CD14-positive monocyte (primary cell): ENCODE measurements at places on chromosomes 5 and 9.
A peak's percentile ranks its signal among the peaks of the same experiment; 100 is the strongest.

GRCh38 chr9:72477930-72478518 is 43.4 kb upstream of the TMC1 start:
- peak; percentile 70 for DNase-seq

- DNase-seq: peak; percentile 5
These were observed 664 bp upstream of the RAB3C start for GRCh38 chr5:58582019-58582802.

- no peak for DNase-seq
These were observed 144.2 kb upstream of the CDH10 start for GRCh38 chr5:24788829-24789514.

- no peak for DNase-seq
These were observed 45.9 kb downstream of the ABCA1 start for GRCh38 chr9:104882086-104882485.

- no peak for DNase-seq
These were observed 268.2 kb downstream of the MLLT3 start for GRCh38 chr9:20353931-20354652.

DNA sequence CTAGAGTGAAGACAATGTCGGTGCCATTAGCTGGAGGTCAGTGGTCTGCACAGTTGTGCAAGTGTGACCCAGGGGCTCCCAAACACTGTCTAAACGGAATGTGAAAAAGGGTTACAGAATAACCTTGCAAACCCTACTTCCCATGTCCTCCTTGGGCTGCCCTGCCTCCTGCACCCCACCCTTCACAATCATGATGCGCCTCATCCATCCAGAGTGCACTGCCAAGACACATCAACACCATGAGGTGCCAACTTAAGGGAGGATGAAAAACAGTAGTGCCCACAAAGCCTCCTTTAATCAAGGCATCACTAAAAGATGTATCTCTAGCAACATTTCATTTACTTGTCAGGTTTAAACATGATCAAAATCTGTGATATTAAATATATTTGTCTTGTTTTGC is 87.1 kb downstream of the SETX start:
- DNase-seq: no peak

DNA sequence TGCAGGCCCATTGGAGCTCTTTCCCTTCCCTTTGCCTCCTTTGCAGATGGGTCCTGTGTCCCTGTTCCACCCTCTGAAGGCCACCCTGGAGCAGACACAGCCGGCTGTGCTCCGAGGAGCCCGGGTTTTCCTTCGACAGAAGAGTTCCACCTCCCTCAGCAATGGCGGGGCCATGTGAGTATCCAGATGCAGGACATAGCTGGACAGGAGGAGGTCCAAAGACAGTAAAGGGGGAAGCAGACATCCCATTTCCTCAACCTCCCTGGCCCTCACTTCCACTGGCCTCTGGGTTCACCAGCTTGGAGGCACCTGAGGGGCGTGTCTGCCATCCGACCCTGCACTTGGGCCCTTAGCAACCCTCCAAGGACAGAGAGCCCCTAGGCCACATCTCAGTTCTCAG is 237.9 kb downstream of the CACNA1B start:
- no peak for DNase-seq

- no peak for DNase-seq
These were observed 620.5 kb upstream of the KLF4 start for GRCh38 chr9:108109927-108110690.

- no peak for DNase-seq
These were observed 176.6 kb upstream of the SH3GL2 start for GRCh38 chr9:17402309-17402708.

DNA sequence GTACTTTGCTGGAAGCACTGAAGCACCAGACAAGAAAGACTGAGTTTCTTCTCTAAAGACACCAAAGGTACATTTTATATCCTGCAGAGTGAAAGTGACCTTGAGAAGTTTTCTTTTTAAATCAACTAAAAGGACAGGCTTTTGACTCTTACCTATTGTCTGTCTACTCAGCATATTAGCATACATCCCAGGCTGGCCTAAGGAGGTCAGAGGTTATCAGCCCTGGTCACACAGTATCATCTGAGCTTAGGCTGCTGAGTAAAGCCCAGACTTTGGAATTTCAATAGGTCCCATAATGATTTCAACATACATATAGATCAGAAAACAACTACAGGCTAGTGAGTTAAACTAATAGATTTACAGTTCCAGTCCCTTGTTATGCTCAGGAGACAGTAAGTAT is 10.1 kb upstream of the CDH9 start:
- DNase-seq: no peak

GRCh38 chr5:174340226-174340625 is 294.7 kb downstream of the NSG2 start:
- no peak for DNase-seq

DNA sequence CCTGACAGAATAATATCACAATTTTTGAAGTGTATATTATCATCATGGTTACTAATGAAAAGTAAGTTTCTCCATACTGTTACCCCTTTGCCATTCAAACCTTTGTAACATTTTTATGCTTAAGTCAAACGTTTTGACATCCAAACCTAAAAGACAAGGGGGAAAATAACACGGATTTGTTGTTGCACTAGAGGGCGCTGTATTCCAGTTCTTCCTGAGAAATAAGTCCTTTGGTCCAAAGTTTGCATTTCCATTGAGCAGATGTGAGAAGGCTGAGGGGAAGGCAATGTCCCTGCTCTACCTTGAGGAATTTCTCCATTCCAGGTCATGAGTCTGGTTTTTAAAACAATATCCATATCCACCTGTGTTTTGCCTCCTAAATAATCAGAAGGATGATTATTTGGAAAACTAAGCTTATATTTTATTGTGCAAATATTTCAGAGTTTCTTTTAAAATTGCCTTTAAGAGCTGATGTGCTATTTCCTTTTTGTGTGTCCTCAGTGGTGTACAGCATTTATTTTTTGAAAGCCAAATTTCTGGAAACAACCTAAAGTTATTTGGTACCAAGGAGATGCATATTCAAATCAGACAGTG is 9.7 kb downstream of the LECT2 start:
- peak; percentile 39 for DNase-seq

GRCh38 chr5:141422742-141423291 is 2.0 kb downstream of the PCDHGA11 start:
- no peak for DNase-seq

DNA sequence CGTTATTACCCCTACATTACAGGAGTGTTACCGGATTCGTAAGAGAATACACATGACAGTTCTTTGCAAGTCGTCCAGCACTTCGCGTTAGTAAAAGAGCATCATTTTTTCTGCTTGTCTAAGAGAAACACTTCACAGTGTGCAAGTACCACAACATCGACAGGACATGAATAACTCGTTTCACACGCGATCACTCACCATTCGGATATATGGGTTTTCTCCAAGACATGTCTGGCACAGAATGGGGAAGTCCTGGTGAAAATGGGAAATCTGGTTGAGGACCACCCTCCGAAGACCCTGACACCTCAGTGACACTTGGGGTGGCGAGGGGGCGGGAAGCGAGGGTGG is 642 bp downstream of the RBM22 start:
- peak; percentile 77 for DNase-seq

DNA sequence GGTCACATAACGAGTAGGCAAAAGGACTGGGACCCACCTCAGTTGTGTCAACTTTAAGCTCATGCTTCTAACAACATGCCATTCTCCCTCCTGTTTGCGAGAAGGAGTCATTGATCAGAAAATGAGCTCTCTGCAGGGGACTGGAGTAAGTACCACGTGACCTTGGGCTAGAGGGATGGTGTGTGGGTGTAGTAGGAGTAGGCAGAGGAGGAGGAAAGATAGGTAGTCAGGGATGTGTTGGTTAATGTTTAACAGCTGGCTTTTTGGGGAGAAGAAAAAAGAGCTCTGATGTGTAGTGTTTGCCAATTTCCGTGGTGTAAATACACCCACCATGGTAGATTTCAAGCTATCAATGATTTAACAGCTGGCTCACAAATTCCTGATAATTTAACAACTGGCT is 160.3 kb upstream of the TBC1D2 start:
- DNase-seq: no peak

DNA sequence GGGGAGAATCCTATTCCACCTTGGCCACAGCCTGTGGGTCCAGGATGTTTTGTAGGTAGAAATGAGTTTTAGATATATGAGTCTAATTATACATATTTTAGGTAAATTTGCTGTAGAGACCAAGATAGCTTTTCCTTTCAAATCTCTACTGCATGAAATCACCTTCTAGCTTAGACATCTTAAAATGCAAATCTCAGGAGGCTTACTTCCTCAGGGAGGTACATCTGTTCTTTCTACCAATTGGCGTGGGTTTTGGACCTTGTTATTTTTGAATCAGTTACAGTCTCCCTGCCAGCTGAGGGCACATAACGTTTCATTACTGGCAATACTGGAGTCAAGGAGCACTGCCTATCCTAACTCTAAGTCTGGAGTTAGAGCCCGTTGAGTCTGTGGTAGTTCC is 28.7 kb upstream of the MAST4 start:
- no peak for DNase-seq

- no peak for DNase-seq
These were observed 81.8 kb upstream of the NEURL1B start for GRCh38 chr5:172559004-172559932.

DNA sequence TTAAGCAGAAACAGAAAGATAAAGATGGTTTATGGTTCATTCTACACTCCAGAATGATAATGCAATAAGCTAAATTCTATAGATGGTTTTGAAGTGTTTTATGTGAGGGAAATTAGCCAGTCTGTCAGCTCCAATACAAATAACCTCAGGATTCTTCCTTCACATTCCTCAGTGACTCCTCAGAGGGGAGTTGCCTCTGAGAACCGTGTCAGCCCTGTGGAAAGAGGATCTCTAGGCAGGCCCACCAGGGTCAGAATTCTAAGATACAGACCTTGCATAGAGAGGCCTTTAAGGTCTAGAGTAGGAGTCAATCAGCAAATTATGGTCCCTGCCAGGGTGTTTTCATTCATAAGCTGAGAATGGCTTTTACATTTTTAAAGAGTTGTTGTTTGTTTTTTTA is 26.6 kb downstream of the RUSC2 start:
- no peak for DNase-seq

GRCh38 chr5:76986825-76987526 is 34.1 kb downstream of the CRHBP start:
- no peak for DNase-seq

DNA sequence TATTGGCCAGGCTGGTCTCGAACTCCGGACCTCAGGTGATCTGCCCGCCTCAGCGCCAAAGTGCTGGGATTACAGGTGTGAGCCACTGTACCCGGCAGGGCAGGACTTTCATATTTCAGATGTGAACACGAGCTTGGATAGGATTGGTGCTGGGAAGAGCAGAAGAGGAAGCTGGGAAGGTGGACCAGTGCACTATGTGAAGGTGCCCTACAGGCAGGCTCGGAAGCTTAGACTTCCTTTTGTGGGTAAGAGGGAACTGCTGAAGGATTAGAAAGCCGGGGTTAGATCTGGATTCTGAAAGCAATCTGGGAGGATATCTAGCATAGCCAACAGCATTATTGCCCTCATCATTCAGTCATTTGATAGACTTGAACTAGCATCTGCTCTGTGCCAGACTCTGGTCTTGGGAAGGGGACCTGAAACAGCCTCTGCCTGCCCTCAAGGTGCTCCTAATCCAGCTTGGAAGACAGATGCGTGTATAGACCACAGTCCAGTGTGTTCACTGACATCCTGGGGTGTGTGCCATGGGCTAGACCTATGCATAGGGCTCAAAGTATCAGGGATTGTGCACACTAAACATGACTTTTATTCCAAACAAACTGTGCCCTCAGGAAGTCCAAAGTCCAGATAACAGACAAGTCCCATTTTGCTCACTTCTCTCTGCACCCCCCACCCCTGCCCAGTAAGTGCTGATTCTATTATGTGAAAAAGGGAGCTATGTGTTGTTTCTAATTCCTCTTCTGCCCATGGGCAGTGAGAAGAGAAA is 637 bp downstream of the CBY3 start:
- DNase-seq: peak; percentile 33

- no peak for DNase-seq
These were observed 1217.9 kb upstream of the ACO1 start for GRCh38 chr9:31166516-31166915.

- no peak for DNase-seq
These were observed 646.8 kb upstream of the WWC1 start for GRCh38 chr5:167644619-167645018.

- DNase-seq: no peak
These were observed 176.6 kb downstream of the CACNA1B start for GRCh38 chr9:138053996-138054752.

DNA sequence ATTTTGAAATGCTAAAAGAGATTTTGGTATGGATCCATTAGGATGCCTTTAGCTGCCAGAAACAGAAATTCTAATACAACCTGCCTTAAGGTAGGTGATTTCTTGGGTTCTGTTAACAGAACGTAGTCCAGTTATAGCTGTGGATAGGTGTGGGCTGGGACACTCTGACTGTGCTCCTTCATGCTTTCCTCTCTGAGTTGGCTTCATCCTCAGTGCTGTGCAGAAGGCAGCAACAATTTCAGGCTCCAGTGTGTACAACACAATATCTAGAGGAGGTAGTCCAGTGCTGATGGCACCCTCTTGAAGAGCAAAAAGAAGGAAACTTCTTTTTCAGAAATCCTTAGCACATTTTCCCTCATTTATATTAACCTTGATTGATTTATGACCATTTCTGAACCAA is 34.4 kb downstream of the NNT start:
- no peak for DNase-seq

GRCh38 chr9:15300218-15300617 is 6.8 kb downstream of the TTC39B start:
- DNase-seq: no peak

- DNase-seq: no peak
These were observed 536.4 kb downstream of the RASEF start for GRCh38 chr9:82526577-82526976.

GRCh38 chr5:139369181-139369580 is 13.9 kb downstream of the SLC23A1 start:
- no peak for DNase-seq

DNA sequence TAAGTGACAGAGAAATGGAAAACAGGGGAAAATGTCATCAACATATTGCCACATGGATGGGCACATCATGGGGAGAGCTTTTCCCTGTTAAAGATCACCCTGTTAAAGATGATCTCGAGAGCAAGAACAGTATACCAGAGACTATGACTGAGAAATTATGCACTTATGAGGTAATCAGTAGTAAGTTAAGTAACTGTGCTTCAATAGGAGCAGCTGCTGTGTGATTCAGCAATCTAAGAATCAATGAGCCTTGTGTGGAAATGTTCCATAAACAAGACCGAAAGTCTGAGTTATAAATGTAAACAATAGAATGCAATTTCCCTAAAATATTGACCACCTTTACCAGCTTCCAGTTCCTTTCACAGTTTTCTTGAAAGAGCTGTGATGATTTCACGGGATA is 582.3 kb downstream of the CAAP1 start:
- DNase-seq: no peak

DNA sequence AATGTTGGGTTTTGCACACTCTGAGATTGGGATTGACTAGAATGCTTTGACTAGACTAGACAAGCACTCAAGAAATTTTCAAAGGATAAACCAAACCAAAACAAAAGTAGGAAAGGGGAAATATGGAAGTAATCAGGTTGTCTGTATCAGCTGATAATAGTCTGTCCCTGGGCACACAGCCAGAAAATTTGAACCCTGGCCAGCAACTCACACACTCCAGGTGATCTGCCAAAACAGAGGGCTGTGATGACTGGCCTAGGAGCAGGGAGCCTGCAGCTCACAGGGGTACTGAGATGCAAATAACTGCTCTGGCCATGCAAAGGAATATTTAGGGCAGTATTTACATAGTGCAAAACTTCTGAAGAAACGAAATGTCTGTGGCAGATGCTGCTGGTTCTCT is 112.3 kb upstream of the SMIM23 start:
- DNase-seq: no peak

- DNase-seq: no peak
These were observed 67.6 kb upstream of the NR5A1 start for GRCh38 chr9:124574534-124575375.
